ENCODE measurements at places on chromosomes 3 and 15.
A peak's percentile ranks its signal among the peaks of the same experiment; 100 is the strongest.

DNA sequence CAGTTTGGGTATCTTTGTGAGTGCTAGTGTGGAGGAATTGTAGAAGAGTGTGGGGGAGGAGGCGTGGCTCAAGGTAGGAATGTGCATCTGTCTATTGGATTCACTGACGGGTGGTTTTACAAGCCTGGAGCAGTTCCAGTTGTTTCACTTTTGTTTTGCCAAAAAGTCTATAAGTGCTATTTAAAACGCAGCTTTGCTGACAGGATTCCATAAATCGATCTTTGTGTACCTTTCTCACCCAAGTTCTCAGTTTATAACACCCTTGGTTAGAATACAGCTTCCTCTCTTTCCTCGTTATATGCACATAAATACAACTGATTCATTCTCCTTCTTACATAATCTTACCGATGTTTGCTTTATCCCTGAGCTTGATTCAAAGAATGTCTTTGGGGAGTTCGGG lies 123.2 kb upstream of the UBE2E2 start:
- no peak for DNase-seq

DNA sequence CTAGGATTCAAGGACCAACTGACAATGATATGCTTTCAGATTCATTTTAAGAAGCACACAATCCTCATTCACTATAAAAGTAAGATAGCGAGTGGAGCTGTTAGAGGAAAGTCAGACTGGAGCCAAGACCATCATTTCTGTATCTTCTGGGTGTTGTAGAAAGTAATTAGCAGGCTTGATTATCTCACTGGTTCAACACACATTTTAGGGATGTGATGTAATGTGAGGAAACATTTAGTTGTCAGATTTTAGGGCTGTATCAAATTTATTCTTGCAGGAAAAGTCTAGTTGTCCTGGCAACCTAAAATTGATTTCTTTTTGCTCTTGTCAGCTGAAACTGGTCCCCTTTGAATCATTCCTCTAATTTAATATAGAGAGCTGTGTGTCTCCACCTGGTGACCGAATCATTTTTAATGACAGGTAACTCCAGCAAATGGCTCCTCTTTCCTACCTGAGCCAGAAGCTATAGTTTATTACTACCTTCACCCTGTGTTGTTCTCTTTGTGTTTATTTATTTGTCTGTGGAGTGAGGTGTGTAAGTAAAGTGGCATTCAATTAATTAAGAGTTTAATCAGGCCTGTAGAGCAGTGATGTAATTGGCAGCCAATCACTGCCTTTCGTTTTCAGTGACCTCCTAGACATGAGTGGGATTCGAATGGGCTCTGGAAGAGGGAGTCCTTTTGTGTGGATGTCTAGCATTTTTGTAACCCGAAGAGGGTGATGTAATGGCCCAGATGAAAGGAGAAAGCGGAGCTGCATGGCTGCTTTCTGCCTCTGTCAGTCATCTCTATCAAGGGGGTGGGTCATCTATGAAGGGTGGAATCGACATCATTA lies 125.8 kb downstream of the LPP start:
- DNase-seq = peak; percentile 79

GRCh38 chr15:59998950-59999611 lies 5.0 kb upstream of the FOXB1 start:
- no peak for DNase-seq

GRCh38 chr15:39934397-39935071 lies 619 bp downstream of the EIF2AK4 start:
- no peak for DNase-seq

GRCh38 chr15:62141643-62142588 lies 23.2 kb downstream of the C2CD4B start:
- peak; percentile 21 for DNase-seq

GRCh38 chr3:168260859-168261258 lies 165.1 kb upstream of the GOLIM4 start:
- DNase-seq = no peak

DNA sequence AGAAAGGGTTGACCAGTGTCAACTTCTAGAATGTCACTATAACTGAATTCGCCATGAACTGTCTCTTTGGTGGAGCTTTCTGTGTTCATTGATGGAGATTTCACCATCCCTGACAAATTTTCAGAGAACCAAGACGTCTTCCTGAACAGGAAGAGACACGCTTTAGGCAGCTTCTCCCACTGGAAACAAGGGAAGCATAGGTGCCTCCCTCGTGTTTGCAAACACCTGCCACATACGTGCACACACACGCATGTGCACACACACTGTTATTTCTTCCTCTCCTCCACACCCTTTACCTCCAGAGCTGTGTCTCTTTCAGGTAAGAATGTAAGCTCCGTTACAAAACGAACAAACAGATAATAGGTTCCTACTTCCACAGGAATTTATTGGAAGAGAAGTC lies 15.6 kb downstream of the ARRDC4 start:
- DNase-seq = no peak

GRCh38 chr3:170240671-170241070 lies 18.4 kb downstream of the PRKCI start:
- DNase-seq = no peak

- DNase-seq = no peak
Observed at GRCh38 chr15:87228460-87228859, 1028.1 kb downstream of the NTRK3 start.

- DNase-seq = peak; percentile 38
Observed at GRCh38 chr3:103048068-103048722, 613.4 kb downstream of the ZPLD1 start.

GRCh38 chr3:133040696-133041523 lies 2.7 kb downstream of the TMEM108 start:
- peak; percentile 70 for DNase-seq

DNA sequence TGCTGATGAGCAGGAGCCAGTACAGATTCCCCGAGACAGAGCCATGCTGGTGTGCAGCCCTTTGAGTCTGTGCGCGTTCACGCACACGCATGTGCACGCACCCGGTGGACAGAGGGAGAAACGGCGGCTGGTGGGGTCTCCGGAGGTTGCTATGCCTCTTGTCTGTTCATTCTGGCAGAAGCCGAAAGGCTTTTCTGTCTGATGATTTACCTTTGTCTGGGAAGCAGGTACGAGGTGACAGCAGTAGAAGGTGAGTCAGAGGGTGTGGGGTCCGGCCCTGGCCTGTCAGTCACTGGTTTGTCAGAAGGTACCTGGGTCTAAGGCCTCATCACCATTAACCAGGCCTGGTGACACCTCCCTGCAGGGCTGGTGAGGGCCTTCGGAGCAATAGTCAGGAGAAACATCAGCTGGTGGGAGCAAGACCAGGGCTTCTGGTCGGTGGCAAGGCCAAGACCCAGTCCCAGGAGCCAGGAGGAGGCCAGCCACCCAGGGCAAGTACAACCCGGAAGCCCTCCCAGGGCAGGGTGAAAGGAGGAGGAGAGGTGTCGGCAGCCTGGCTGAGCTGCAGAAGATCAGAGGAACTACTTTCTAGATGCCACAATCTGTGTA lies 7.5 kb downstream of the PCSK6 start:
- DNase-seq = no peak

DNA sequence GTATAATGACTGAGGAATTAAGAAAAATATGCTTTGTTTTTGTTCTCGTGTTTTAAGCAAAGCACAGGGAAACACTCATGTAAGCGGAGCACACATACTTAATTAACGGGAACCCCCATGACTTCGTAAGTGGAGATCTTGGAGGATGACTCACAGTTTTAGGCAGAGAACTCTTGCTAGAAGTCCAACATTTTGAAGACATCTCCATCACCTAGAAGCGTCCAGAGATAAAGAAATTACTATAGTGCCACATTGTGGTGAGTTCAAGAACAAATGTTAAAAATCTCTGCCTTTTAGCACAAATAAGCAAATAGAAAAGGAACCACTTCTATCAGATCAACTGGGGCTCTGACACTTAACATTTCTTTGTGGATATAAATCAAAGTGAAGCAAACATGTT lies 194.1 kb upstream of the ARHGEF26 start:
- DNase-seq = peak; percentile 65

DNA sequence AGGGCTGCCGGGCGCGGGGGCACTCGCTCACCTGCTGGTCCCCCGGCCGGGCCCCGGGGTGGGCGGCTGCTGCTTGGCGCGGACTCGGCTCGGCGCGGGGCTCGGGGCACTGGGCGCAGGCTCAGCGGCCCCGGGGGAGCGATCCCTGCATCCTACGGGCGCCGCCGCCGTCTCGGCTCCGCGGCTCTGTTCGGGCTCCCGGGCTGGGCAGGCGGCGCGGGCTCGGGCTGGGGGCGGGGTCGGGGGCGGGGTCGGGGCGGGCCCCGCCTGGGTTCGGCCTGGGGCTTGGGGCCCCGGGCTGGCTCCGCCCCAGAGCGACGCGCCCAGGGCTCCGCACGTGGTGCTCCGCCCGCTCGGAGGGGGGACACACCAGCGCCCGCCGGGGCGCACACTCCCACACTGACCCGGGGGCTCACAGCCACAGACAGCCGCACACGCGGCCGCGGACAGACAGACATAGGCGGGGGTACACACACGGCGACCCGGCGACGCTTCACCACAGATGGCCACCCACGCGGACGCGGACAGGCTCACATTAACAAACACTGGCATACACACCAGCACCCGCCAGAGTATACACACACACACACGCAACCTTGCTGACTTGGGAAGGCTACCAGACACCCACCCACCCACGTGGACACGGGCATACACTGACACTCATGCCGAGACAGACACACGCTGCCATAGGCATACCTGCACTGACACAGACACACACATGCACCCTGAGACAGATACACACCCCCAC lies at the start of gene SCN5A:
SCN5A (minus strand) TSS at position 188 of the 748 bp plus-strand sequence. CDS start 16,380 bp downstream, outside the sequence.
- DNase-seq = peak; percentile 10

- no peak for DNase-seq
Observed at GRCh38 chr15:50848349-50848748, 60.1 kb upstream of the AP4E1 start.

DNA sequence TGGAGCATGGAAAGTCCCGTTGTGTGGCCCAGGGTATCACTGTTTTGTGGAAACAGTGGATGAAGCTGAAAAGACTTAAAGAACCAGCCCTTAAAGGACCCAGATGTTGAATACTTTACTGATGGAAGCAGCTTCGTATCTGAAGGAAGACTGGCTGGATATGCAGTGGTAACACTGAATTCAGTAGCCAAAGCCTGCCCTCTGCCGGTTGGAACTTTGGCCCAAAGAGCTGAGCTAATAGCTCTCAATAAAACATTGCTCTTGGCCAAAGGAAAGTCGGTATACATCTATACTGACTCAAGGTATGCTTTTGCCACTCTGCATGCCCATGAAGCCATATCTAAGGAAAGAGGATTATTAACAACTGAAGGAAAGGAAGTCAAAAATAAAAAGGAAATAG lies 885.4 kb downstream of the PDCD6IP start:
- DNase-seq = peak; percentile 31

GRCh38 chr15:74438721-74439316 lies 5.1 kb upstream of the SEMA7A start:
- peak; percentile 67 for DNase-seq

- DNase-seq = peak; percentile 68
Observed at GRCh38 chr3:66816090-66816761, 181.9 kb upstream of the KBTBD8 start.

DNA sequence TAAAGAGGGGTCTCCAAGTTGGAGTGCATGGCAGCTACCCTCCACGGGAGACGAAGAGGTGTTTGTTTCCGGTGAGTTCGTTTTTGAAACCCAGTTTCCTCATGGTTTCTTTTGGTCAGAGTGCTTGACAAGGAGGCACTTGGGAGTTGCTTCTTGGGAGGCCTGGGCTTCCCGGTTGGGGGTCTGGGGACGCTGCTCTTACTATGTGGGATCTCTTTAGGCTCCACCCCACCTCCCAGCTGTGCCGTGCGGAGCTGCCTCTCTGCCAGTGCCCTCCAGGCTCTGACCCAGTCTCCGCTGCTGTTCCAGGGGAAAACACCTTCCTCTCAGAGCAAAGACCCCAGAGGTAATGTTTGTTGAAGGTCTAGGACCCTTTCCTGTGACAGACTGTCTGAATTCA lies 29.6 kb downstream of the KIF7 start:
- DNase-seq = no peak

DNA sequence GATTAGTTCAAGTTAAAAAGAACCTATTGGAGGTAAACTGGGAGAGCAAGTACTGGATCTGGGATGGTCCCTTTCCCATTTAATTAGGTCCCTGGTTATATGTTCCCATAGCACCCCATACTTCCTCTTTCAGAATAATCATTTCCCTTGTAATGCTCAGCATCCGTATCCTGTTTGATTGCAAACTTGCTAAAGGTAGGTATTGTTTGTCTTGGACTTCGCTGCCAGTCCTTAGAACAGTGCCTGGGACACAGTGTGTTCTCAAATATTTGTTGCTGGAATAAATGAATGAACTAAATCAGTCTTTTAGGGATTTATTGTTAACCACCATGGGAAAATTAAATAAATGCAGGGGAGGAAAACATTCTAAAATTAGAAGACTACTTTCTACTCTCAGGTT lies 299.8 kb downstream of the GRM7 start:
- no peak for DNase-seq

GRCh38 chr15:81190922-81191507 lies 5.7 kb upstream of the IL16 start:
- DNase-seq = no peak

GRCh38 chr15:25181293-25182097 lies 226.7 kb downstream of the SNRPN start:
- DNase-seq = no peak

DNA sequence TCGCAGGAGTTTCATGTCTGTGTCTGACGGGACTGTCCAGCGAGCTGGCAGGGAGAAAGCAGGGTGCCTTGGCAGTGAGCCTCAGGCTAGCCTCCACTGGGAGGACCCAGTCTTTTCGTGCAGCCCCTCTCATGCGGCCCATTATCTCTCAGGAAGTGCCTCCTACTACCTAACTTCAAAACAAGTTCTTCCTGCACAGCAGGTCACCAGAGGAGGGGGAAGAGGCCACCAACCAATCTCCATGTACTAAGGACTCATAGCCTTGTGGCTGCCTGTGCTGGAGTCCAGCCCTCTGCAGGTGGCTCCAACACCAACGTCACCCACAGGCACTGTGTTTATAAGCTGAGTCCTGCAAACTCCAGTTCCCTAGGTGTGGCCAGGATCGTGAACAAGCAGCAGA lies 4.8 kb downstream of the VIPR1 start:
- DNase-seq = no peak

DNA sequence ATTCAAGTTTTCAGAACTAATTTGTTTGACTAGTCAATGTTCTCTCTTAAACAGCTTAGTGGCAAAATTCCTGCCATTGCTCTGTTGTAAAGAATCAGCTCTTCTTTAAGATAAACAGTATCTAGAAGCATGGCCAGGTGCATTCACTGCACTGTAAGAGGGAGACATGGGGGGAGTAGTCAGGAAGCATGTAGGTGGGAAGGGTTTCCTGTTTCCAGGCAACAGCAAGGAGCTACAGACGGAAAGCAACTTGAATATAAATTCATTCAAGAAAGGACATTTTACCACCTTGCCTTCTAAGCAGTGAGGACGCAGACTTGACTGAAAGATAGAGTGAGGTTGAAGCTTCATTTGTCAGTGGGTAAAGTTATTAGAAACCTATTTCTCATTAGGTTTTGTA lies 55.3 kb downstream of the BBX start:
- no peak for DNase-seq

GRCh38 chr3:56758539-56758981 lies 43.2 kb downstream of the ARHGEF3 start:
- DNase-seq = peak; percentile 97

DNA sequence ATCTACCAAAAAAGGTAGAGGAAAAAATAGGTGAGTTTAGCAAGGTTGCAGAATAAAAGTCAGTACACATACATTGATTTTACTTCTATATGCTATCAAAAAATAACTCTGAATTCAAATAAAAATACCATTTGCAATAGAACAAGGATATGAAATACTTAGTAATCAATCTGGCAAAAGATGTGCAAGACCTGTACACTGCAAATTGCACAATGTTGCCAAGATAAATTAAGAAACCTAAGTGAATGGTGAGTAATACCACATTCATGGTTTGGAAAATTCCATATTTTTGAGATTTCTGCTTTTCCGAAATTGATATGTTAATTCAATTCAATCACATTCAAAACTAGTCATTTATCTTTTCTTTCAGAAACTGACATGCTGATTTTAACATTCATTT lies 464.8 kb downstream of the EPHA3 start:
- no peak for DNase-seq

Data from iris pigment epithelial cell (primary cell).